ENCODE measurements at places on chromosomes 1 and 21.

GRCh38 chr1:155479205-155479604 lies 83.4 kb downstream of the ASH1L start:
- DNase-seq: no peak

DNA sequence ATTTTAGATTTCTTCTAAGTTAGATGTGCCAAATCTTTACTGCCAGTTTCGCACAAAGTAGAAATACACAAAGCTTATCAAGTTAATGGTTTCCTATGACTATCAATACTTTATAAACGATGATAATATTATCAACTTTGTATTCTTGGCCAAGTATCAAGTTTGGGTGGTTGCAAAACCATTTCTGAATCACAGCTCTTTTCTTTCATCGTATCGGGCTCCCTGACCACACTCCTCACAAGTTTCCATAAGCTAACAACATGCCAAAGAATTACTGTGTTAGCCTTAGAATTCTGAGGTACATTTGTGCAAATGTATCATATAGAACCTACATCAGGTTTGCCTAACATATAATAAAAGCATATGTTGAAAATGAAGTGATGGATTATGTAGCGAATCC lies 311.0 kb downstream of the KCTD3 start:
- DNase-seq: no peak

DNA sequence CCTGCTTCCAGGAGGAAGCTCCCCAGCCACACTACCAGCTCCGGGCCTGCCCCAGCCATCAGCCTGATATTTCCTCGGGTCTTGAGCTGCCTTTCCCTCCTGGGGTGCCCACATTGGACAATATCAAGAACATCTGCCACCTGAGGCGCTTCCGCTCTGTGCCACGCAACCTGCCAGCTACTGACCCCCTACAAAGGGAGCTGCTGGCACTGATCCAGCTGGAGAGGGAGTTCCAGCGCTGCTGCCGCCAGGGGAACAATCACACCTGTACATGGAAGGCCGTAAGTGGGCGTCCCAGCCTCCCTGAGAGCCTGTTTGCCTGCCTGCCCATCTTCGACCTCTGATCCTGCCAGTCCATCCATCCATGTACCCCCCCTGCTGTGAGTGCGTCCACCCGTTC lies 3.6 kb downstream of the ECM1 start:
- no peak for DNase-seq

DNA sequence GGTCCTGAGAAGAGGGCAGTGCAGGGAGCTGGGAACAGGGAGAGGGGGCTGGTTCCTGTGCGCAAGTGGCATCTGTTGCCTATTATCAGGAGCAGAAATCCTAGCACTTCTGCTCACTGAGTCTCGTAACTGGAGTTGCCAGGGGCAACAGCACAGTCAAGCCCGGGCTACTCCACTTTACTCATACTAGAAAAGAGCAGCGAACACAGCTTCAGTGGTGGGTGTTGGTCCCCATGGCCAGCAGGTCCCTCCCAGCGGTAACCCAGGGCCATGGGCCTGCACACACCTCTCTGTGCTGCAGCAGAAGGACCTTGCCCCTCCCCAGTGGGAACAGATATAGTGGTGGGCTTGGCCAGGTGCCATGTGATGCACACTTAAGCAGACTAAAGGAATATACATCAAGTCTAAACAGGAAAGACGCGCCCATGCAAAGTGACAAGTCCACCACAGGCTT lies 8.5 kb downstream of the PYCR2 start:
- no peak for DNase-seq

GRCh38 chr1:152410599-152410998 lies 3.5 kb downstream of the CRNN start:
- no peak for DNase-seq

- no peak for DNase-seq
These were observed 105.4 kb upstream of the FAM78B start for GRCh38 chr1:166272155-166272554.

- DNase-seq: no peak
These were observed 75.0 kb upstream of the DUSP10 start for GRCh38 chr1:221816899-221817298.

DNA sequence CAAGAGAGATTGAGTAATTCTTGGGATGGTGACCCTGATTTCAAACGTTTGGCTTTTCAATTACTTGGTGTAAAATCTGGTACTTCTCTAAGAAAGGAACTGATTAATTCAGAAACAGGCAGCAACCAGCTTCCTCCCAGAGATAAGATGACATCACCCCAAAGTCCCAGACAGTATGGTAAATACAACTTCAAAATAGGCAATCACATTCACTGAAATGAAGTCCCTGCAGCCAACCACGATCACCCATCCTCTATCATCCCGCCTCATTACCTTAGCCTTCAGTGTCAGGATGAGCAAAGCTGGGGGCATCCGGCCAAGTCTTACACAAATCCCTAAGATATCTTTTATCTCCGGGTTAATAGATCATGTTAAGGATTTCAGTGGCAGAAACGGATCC lies 26.4 kb upstream of the RUNX1 start:
- no peak for DNase-seq

DNA sequence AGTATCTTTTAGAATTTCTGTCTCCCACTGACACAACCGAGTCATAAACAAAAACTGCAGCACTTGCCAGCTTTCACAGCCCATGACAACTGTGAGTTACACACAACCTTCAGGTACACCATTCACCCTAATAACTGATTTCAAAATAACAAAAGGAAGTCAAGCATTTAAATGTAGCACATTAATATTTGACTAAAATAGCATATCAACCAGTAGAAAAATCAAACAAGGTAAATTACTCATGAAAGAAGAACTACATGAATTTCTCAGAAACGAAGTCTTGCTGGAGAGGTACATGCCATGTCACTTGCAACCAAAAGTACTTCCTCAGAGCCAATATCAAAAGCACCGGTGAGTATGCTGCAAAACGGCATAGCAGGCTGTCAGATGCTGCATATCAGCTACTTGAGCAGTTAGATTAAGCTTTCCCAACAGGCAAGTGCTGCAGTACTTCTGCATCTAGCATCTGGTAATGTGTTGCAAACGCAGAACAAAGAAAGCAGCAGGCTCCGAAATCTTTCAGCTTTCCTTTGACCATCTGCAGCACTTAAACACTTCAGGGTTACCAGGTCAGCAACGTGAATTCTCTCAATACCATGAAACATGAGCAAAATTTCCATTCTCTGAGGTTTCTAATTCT lies 223.2 kb downstream of the SMYD3 start:
- no peak for DNase-seq

- peak; percentile 10 for DNase-seq
These were observed 141.4 kb upstream of the ARHGEF16 start for GRCh38 chr1:3312898-3313575.

GRCh38 chr1:59833022-59833421 lies 18.3 kb downstream of the HOOK1 start:
- no peak for DNase-seq

GRCh38 chr1:244289991-244290785 lies 161.5 kb downstream of the ADSS2 start:
- no peak for DNase-seq

- no peak for DNase-seq
These were observed 214.5 kb downstream of the VAV3 start for GRCh38 chr1:107750364-107750959.

DNA sequence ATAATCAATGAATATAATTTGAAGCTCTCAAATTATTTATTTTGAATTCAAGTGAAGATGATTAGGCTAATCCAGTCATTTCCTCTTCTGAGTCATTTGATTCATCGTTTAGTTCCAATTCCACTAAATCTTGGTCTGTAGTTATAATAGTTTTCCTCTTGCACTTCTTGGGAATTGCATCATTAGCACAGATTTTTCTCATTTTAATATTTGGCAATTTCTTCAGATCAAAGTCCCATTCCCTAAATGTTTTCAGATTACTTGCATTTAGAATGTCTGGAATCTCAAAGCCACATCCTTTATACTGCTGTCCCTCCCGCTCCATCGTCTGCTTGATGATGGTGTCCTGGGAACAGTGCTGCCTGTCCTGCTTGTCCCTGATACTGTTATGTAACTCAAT lies 43.5 kb downstream of the MAST2 start:
- no peak for DNase-seq

DNA sequence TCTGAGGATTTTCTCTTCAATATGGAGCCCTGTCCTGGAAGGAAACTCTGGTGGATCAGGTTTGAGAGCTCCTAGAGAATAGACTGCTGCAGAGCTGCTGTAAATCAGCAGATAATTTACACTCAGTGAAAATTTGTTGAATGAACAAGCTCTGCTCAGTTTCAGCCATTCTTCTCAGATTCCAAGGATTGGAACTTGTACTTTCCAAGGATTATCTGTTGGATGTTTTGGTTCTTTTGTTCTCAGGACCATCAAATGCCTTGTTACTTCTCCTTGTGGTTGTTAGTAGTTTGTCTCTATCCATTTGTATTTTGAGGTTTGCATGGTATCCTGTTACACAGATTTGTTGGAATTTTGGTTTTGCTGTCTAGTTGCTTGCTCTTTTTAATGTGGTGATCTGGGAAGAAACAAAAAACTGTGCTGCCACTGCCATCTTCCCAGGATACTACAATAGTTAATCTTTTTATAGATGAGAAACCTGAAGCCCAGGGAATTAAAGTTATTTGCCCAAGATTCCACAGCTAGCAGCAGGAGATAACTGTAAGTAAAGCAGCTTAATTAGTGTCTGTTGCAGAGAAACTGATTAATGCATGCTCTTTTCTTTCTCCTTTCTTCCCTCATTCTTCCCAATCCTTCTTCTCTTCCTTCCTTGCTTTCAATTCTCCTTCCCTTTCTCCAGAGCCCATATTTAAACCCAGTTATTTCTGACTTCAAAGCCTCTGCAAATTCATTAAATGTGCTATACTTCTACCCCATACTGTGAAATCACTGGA lies 21.7 kb upstream of the KIFAP3 start:
- DNase-seq: no peak

GRCh38 chr1:150280138-150280707 lies 2.1 kb upstream of the CIART start:
- DNase-seq: no peak

DNA sequence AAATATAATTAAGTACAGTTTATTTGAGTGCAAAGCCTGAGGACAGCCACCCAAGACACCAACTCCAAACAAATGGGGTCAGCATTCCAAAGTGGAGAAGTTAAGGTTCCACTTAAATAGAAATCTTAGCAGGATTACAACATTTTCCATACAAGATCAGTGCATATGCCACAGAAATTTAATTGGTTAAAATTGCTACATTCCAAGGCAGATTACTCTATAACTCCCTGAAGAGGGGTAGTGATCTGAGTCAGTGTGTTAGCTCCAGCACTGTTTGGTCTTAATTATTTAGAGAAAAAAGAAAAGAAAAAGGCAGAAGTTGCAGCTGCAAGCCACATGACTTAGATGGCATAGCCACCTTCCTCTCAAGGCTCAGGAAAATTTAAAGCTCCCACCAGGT lies 297.5 kb downstream of the HHIPL2 start:
- no peak for DNase-seq

- DNase-seq: no peak
These were observed 40.0 kb downstream of the L1TD1 start for GRCh38 chr1:62234688-62235087.

DNA sequence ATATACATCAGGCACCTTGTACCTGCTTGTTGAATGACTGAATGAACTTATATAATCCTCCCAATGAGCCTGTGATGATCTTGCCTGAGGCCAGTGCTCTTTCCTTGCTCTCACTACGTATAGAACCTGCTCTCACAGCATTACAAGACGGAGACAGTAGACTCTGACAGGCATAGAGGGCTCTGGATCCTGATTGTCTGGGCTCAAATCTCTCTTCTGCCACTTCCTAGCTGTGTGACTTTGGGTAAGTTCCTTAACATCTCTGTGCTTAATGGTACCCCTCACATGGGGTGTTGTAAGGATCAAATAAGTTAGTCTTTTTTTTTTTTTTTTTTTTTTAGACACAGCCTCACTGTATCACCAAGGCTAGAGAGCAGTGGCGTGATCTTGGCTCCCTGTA lies 4.2 kb upstream of the MAN1C1 start:
- no peak for DNase-seq

GRCh38 chr1:24362982-24363614 lies 43.9 kb downstream of the GRHL3 start:
- no peak for DNase-seq

GRCh38 chr1:169289016-169289415 lies 78.6 kb downstream of the NME7 start:
- no peak for DNase-seq

DNA sequence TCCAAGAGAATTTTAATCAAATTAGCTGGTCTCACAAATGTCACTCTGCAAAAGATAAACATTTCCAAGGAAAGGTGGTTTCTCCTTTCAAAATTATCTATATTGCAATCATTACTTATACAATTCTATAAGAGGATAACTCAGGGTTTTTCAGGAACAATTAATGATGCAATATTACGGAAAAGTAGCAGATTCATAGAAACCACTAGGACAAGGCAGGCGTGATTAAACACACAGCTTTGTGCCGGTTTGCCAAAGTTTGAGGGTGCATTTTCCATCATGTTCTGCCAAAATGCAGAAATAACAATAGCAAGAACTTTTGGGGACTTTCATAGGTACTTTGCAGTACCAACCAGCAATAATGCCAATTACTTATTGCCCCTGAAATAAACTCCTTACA lies 605 bp downstream of the TNFRSF9 start:
- no peak for DNase-seq

GRCh38 chr1:41722184-41722583 lies 196.5 kb downstream of the HIVEP3 start:
- DNase-seq: no peak

- DNase-seq: no peak
These were observed 54.2 kb downstream of the S1PR1 start for GRCh38 chr1:101290922-101291561.

DNA sequence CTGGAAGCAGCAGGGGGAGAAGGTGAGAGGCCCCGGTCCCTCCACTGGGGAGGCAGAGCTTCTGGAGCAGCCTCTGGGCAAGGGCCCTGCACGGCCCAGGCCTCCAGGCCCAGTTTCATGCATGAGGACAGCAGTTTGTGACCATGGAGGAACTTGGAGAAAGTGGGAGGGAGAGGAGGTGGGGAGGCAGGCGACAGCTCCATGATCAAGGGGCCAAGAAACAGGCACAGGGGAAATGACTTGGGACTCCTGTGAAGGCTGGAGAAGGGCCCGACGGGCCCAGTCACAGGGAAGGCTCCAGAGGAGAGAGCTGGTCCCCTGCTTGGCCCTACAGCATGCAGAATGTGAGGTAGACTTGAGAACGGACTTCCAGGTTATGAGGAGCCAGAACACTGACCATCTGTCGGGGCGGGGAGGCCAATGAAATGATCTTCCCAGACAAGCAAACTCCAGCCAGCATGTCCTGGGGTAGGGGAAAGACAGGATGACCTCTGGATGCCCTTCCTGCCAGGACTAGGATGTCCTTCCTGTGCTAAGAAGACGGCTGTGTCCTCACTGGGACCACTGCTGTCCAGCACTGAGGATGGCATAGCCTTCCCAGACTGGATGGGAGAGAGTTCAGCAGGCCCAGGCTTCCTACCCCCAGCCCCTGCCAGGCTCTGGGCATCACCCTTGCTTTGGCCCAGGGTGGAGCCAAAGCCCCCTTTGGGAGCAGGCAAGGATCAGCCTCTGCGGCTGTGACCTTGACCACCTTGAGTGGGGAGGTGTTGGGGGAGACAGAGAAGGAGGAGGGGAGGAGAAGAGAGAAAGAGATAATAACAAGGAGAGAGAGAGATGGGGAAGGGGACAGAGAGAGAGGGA lies 548.2 kb downstream of the PTPRU start:
- no peak for DNase-seq

Data from stimulated activated CD8-positive, alpha-beta memory T cell treated with anti-CD3 and anti-CD28 coated beads, Interleukin-12 subunit alpha, Interleukin-12 subunit beta, amount 100 ng/mL, for 1 hour (primary cell).